ENCODE measurements at places on chromosomes 6 and 20. TPM values are rescaled to one million over a fixed set of nuclear protein-coding genes. Genes with fewer than 3 reads are reported as not detected.

Gene DEFB124
- not detected for total RNA-seq

Gene WDR27
- total RNA-seq, result 50.1 TPM

Gene GPX5
- total RNA-seq, result not detected

Gene OVOL2
- 30.4 TPM for total RNA-seq

Gene NNAT
- total RNA-seq, result 11.3 TPM

Gene CYP21A2
- total RNA-seq, result 0.40 TPM

Gene PROKR2
- total RNA-seq, result not detected

Gene PSORS1C2
- not detected for total RNA-seq

Measured in transverse colon (tissue), 4 donors.